Foreskin keratinocyte (primary cell): ENCODE measurements at places on chromosomes 6 and 20. TPM values are rescaled to one million over a fixed set of nuclear protein-coding genes. Genes with fewer than 3 reads are reported as not detected.

The TRIM31 gene
- total RNA-seq: 0.04 TPM in 1 of 2 replicates, not detected in the other

The CST3 gene
- 203 and 226 TPM in 2 replicates for total RNA-seq

The BNIP5 gene
- not detected in 2 replicates for total RNA-seq

The MYBL2 gene
- 46.7 and 66.7 TPM in 2 replicates for total RNA-seq

DNA sequence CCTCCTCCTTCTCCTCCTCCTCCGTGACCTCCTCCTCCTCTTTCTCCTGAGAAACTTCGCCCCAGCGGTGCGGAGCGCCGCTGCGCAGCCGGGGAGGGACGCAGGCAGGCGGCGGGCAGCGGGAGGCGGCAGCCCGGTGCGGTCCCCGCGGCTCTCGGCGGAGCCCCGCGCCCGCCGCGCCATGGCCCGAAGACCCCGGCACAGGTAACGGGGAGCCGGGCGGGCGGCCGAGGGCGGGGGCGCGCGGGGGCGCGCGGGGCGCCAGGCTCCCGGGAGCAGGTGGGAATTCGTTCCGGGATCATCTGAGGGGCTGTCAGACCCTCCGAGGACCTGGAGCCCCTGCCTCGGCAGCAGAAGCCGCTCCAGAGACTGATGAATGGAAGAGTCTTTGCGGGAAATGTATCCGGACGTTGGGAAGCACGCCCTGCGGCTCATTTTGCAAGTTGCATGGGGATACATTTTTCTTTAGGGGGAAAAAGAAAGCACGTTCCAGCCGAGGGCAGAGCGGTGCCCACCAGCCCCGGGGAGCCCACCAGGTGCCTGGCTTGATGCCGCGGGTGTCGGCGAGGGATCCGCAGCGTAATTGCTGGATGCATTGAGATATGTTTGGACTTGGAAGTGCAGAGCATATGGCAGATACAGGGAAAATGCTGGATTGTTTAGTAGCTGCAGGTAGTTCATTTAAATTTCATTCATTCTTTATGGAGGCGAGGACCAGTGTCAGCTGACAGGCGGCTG lies 394 bp downstream of the MYB start:
- DNase-seq: peak; percentile 39

DNA sequence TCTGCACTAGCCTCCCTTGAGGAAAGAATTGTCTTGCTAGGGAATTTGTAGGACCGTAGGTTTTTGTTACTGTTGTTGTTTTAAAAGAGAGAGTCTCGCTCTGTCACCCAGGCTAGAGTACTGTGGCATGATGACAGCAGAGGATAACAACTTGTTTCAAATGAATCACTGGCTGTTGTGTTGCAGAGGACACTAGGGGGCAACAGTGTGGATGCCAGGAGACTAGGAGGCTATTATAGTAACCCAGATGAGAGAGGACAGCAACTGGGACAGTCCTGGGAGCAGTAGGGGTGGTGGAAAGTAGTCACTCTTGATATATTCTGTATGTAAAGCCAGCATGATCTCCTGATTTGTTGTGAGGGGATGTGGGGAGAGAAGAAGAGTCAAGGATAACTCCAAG lies 41.8 kb upstream of the LAMA4 start:
- no peak for DNase-seq

- DNase-seq: no peak
These were observed 75.4 kb upstream of the ADGRB3 start for GRCh38 chr6:68559716-68560115.

GRCh38 chr6:93139408-93140081 lies 279.8 kb downstream of the EPHA7 start:
- DNase-seq: no peak

GRCh38 chr6:113461153-113461932 lies 395.8 kb upstream of the MARCKS start:
- DNase-seq: no peak

DNA sequence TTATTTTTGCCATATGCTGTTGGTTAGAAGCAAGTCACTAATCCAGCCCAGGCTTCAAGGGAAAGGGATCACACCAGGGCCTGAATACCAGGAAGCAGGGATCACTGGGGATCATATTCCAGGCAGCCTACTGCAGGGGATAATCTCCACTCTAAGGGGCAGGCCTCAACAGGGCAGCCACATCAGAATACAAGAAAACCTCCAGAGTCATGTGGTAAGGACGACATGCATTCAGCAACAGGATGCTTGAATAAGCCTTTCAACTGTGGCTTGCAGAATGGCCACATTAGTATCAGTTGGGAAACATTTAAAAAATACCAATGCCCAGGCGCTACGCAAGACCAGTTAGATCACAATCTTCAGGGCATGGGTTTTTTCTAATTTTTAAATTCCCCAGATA lies 109.1 kb downstream of the LY86 start:
- peak; percentile 76 for DNase-seq

GRCh38 chr6:44249082-44249748 lies 2.3 kb downstream of the HSP90AB1 start:
- DNase-seq: no peak

- no peak for DNase-seq
These were observed 104.4 kb upstream of the TAB2 start for GRCh38 chr6:149212892-149213801.

- no peak for DNase-seq
These were observed 318.0 kb downstream of the BMP2 start for GRCh38 chr20:7085467-7085866.

DNA sequence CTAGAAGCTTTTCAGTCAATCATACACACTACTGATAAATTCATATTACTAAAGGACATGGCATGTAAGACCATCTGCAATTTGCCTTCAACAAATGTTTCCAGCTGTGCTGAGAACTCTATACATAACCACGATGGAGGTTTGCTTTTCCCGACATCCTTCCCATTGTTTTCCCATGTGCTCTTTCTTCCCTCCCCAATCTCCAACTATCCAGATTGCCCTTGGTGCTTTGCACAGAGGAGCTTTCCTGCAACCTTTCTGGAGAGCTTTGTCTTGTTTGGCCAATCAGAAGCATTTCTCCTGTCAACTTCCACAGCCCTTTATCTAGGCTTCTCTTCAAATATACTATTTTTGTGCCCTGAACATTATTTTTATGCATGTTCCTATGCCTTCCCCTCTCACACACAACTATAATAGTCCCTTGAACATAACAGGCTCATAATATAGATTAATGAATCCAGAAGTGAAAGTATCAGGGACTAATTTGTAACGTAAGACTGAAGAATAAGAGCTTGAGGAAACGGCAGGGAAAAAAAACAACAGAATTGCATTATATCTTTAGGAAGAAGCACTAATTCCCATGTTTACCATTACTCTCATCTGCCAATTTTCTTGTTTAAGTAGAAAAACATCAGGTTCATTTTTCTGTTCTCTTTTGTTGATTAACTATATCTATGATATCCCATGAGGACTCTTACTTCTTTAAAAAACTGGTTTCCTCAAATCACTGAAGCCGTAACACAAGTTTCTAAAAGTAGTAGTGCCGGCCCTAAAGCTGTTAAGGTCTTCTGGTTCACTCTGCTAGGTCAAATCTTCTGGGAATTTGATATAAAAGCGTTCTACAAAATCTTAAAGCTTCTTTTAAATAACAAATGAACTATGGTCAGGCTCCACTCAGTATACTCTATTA lies 20.1 kb downstream of the SMLR1 start:
- DNase-seq: no peak

GRCh38 chr6:143734641-143735063 lies 56.9 kb downstream of the PHACTR2 start:
- DNase-seq: no peak

DNA sequence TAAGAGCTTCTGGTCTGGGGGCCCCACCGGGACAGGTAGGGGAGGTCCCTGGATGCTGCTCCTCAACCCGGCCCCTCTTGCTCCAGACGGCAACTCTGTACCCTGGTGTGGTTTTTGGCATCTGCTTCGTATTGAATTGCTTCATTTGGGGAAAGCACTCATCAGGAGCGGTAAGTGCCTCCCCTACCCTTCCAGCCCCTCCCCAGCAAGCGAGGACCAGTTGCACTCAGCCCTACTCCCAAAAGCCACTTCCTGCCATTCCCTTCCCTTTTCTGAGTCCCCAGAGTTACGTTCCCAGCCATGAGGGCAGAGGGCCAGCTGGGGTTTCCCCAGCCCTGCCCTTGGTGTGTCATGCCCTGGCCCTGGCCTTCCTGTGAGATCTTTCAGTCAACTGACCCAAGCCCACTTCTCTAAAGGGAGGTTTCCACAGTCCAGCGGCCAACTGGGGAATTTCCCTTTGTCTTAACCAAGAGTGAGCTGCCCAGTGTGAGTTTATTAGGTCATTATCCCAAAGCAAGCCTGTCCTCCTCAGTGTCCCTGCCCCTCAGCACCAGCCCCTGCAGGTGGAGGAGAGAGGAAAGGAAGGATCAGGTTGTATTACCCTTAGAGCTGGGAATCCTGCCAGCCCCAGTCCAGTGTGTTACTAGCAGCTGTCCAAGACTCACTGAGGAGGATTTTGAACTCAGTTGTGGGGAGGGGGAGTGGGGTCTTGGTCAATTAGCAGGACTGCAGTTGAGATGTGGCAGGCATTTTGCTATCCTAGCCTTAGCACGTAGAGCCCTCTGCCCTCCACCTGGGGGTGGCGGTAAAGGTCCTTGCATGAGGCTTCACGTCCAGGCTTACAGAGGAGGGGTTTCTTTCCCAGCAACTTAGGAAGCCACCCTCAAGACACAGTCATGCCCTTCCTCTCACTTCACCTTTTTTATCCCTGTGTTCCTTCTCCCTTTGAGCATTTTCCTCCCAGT lies 45.8 kb downstream of the TM9SF4 start:
- peak; percentile 3 for DNase-seq

GRCh38 chr6:89862698-89863097 lies 31.6 kb upstream of the GJA10 start:
- no peak for DNase-seq

- no peak for DNase-seq
These were observed 110.7 kb downstream of the PDE10A start for GRCh38 chr6:165552248-165552736.

DNA sequence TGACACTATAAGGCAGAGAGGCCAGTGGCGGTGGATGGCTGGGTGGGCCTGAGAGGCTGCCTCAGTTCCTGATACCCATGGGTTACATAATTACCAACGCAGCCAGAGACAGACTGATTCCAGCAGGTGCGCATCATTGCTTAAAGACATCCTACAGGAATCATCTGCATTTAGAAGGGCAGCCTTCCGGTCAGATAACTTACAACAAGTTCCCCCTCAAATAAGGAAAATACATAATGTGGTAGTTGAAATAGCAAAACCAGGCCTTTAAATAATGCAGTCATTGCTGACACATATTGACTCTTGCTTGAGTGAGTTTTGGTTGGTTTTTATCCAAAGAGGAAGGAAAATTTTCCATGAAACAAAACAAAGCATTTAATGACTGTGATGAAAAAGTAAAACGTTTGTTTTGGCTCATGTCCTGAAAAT lies 81.9 kb downstream of the SIM1 start:
- no peak for DNase-seq

GRCh38 chr6:168156742-168157265 lies 77.8 kb upstream of the FRMD1 start:
- DNase-seq: peak; percentile 17

DNA sequence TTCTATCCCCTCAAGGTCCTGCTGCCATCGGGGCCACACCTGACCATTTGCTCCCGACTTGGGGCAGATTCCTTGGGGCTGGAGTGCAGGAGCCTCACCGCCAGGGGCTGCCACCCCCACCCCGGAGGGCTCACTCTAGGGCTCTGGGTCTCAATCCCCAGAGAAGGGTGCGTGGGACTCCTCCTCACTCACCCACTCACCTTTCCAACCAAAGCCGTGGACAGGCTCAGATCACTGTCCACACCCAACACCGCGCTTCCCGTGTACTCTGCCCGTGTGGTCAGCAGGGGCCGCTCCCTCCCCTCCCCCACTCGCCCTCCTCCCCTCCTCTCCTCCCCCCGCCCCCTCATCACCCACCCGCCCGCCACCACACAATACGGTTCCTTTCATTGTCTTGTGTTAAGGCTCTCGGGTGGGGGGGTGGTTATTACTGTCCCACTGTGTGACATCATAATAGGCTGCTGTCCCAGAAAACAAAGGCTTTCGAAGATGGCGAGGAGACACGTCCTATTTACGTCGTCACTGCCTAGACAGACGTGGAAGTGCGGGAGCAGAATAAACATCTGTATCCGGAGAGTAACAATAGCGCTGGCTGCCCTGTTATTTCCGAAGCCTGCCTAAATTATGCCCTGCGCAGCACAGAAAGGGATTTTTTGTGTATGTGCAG lies 85.8 kb downstream of the YTHDF1 start:
- no peak for DNase-seq
